ENCODE measurements at places on chromosomes 16 and 17.

GRCh38 chr17:15181333-15181732 lies 83.8 kb downstream of the PMP22 start:
- no peak overlapping the region for H3K27ac ChIP-seq
- H3K4me3 ChIP-seq = no peak overlapping the region
- no peak for ATAC-seq

GRCh38 chr17:73052923-73053322 lies 39.6 kb downstream of the SLC39A11 start:
- ATAC-seq = no peak
- no peak overlapping the region for H3K4me3 ChIP-seq
- H3K36me3 ChIP-seq = no peaks in the 10 kb centered on the region
- no peaks in the 10 kb centered on the region for H3K27me3 ChIP-seq
- H3K27ac ChIP-seq = no peak overlapping the region

GRCh38 chr17:65449495-65449894 lies 112.0 kb downstream of the AXIN2 start:
- no peaks in the 10 kb centered on the region for H3K36me3 ChIP-seq
- no peak overlapping the region for H3K27ac ChIP-seq
- H3K4me1 ChIP-seq = no peaks in the 10 kb centered on the region
- no peak for ATAC-seq

GRCh38 chr17:48010193-48010592 lies 27.4 kb downstream of the COPZ2 start:
- peaks cover 41% of the 10 kb centered on the region for H3K27me3 ChIP-seq
- peaks cover 6% of the 10 kb centered on the region for H3K4me1 ChIP-seq

DNA sequence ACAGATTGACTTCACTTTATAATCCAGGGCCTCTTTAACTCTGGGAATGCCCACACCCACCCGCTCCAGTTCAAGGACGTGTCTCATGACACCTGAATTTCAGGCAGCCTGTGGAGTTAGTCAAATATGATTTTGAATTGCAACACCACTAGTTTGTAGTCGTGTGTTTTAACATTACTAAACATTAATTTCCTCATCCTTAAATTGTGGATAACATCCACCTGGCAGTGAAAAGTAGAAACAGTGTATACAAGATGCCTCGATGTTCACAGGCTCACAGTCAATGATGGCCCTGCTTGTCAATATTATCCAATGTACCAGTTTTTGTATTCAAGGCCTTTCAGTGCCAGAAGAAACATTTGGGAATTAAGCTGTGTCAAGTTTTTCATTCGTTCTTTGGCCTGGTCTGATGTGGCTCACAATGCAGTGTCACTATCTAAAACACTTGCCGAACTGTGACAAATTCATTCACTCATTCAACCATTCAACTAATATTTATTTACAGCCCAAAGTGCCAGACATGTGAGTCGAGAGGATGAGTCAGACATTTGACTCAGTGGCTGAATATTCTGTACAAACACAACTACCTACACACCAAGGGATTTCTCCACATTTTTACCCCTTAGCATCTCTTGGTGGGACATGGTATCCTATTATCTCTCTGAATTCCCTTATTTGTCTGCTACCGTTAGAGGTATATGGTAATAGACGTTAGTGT lies 1.4 kb downstream of the MEIOB start:
- no peak overlapping the region for H3K27ac ChIP-seq
- no peak for ATAC-seq
- H3K4me1 ChIP-seq = no peaks in the 10 kb centered on the region
- H3K27me3 ChIP-seq = peaks cover 7% of the 10 kb centered on the region
- H3K4me3 ChIP-seq = no peak overlapping the region

DNA sequence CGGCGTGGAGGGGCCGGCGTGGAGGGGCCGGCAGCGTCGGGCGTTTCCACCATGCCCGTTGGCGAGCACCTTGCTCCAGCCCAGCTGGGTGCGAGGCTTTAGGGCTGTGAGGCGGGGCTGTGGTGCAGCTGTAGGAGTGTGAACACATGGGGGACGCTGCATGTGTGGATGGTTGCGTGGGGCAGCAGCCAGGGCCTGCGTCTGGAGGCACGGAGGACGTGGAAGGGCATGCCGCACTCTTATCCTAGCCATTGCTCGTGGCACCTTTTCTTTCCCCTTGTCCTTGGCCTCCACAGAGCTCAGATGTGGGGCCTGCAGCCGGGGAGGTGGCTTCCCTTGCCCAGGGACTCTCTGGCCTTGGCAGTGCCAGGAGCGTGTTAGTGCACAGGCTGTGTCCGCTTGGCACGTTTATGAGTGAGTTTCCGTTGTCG lies 47.8 kb downstream of the PDPK1 start:
- no peak overlapping the region for H3K4me3 ChIP-seq
- no peaks in the 10 kb centered on the region for H3K27me3 ChIP-seq
- H3K27ac ChIP-seq = no peak overlapping the region
- H3K4me1 ChIP-seq = peaks cover 12% of the 10 kb centered on the region
- ATAC-seq = no peak
- H3K36me3 ChIP-seq = peaks cover 56% of the 10 kb centered on the region

GRCh38 chr17:40453881-40454612 lies 10.8 kb downstream of the IGFBP4 start:
- no peak for ATAC-seq
- peaks cover 6% of the 10 kb centered on the region for H3K4me1 ChIP-seq
- no peak overlapping the region for H3K4me3 ChIP-seq
- H3K36me3 ChIP-seq = peaks cover 39% of the 10 kb centered on the region
- no peaks in the 10 kb centered on the region for H3K27me3 ChIP-seq
- H3K27ac ChIP-seq = peak overlapping the region; percentile 61

All from activated T-helper 17 cell treated with anti-CD3 and anti-CD28 coated beads, Interleukin-2, amount 50 U/mL, for 72 hours (primary cell).